ENCODE measurements at places on chromosomes 1 and 21.

- peak; percentile 35 for DNase-seq
These were observed 53.9 kb upstream of the AKT3 start for GRCh38 chr1:243903895-243904294.

DNA sequence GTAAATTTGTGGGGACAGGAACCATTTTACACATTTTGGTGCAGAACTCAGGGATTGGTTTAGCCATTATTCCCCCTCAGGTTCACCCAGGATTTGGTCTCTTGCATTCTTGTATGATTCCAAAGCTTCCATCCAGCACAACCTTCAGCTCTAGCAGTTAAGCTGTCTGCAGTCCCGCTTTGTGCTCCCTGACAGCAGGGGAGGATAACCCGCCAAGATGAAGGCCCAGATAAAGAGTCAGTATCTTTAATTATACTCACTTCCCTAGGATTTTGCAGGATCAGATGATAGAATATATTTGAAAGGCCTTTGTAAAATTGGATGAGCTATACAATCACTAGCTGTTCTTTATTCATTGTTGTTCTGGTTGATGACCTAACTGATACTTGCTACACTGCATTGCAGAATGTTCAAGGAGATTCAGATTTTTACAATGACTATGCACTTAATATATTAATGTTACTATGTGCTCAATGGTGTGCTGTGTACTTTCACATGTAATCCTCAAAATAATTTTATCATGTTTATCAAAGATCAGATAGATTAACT lies 49.8 kb downstream of the SLC16A1 start:
- peak; percentile 13 for DNase-seq

DNA sequence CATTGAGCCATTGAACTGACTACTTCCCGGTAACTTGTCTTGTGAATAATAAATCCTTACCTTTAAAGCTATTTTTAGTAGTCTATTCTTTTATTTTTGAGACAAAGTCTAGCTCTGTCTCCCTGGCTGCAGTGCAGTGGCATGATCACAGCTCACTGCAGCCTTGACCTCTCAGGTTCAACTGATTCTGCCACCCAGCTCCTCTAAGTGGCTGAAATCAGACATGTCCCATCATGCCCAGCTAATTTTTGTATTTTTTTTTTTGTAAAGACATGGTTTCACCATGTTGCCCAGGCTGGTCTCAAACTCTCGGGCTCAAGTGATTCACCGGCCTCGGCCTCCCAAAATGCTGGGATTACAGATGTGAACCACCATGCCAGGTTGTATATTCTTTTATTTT lies 59.3 kb upstream of the PTGS2 start:
- no peak for DNase-seq

- no peak for DNase-seq
These were observed 3.9 kb downstream of the POFUT2 start for GRCh38 chr21:45283611-45284455.

- no peak for DNase-seq
These were observed 8.0 kb upstream of the MEX3A start for GRCh38 chr1:156090138-156090839.

- no peak for DNase-seq
These were observed 3.0 kb upstream of the ADCY10 start for GRCh38 chr1:167916766-167917511.

DNA sequence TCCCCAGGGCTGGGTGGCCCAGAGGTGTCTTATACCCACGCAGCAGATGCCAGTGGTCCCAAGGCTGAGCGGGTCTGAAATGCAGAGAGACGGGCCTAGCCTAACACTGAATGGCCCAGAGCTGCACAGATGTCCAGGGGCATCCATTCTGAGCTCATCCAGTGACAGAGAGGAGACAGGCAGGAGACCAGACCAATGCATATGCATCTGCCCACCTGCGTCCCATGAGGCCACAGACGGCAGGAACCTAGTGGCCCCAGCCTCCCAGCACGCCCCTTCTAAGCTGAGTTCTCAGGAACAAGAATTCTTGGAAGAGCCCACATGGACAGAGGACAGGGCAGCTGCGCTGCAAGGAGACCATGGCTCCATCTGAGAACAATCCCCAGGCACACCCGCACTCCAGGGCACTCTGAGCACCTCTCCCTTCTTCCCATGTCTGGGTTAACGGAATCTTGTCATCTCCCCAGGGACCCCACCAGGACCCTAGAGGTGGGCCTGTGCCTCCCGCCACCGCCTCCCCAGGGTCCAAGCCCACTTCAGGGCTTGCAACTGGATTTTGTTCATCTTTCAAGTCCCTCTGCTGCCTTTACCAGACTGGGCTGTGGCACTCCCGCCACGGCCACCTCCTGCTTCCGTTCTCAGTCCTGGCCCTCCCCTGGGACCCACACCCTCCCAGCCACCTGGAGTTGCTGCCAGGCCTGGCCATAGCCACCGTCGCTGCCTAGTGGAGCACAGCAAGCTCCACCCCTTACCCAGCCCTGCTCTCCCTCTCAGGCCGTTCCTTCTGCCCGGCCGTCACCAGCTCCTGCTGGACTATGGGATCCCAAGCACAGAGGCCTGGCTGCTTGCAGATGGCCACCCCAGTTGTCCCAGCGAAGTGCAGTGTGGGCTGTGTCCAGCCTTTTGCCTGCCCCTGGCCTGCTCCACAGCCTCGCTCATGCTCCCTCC lies 3.3 kb downstream of the WNT3A start:
- no peak for DNase-seq

GRCh38 chr1:9909234-9910046 lies 629 bp downstream of the CTNNBIP1 start:
- no peak for DNase-seq

- no peak for DNase-seq
These were observed 85.0 kb downstream of the TPR start for GRCh38 chr1:186289943-186290545.

DNA sequence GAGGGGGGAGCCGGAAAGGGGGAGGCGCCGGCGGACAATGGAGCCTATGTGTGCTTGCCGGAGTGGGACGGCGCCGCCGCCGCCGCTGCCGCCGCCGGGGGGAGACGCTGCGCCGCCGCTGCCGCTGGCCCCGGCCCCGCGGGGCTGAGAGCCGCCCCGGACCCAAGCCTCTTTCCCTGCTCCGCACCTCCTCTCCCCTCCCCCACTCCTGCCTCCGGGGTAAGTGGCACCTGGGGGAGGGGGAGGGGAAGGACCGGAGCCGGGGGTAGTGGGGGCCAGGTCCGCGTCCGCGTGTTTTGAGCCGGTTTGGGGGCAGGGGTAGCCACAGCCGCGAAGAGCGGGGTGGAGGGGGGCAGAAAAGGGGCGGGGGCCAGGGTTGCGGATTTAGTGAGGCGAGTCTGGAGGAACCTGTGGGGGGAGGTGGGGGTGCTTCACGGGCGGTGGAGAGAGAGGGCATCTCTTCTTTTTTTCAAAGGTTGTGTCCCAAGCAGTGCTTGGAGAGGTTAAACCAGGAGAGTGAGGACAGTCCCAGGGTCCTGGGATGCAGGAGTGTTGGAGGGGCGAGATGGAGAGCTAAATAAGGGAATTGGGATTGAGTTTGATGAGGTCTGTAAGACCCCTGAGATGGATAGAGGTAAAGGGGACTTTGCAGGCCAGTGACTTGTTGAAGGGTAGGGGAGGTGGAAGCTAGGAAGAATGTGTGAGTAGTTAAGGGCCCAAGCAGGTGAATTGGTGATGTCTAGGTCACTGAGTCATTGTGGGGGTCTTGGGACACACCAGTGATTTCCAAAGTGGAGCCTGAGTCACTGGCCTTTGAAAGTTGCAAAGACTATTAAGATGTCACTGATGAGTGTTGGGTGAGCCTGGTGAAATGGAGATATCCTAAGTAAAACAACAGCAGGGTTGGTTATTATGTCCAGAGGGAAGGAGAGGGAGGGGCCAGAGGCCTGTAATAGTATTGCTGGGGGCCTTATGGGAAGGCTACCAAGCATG lies 59.1 kb downstream of the BCL9 start:
- peak; percentile 62 for DNase-seq

DNA sequence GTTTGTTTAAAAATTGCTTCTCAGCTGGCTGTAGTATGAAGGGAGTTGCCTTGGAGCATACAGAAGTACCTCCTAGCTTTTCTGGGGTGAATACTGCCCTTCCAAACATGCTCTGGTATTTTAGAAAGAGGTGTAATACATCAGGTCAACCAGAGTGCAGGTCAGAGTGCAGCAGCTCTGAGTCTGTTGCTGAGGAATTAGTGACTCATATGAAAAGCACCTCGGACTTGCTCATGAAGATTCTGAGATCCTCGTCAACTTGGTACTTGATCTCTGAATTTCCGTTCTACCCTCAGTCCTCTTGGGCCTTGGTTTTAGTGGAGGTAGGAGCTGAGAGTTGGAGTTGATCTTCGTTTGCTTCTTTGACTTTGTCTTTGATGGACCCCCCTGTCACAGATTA lies 67.3 kb downstream of the NOS1AP start:
- peak; percentile 87 for DNase-seq

- DNase-seq: no peak
These were observed 33.5 kb upstream of the TARBP1 start for GRCh38 chr1:234512451-234512861.

- DNase-seq: peak; percentile 87
These were observed 81.2 kb downstream of the TGFB2 start for GRCh38 chr1:218426343-218426657.

DNA sequence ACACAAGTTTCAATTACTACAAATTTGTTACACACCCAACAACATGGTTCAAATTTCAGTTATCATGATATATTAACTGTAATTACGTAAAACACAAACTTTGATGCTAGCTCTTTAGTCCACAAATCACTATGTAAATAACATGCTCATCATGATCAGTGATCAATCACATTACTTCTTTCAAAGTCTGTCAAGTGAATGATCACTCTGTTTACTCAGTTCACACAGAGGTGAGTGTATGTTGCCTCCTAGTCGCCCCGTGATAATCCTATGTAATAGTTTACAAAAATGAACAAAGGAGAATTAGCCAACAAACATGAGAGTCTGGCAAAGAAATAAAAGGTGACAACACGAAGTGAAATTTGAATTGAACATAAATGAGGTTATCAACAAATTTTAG lies 14.3 kb downstream of the EDEM3 start:
- no peak for DNase-seq

DNA sequence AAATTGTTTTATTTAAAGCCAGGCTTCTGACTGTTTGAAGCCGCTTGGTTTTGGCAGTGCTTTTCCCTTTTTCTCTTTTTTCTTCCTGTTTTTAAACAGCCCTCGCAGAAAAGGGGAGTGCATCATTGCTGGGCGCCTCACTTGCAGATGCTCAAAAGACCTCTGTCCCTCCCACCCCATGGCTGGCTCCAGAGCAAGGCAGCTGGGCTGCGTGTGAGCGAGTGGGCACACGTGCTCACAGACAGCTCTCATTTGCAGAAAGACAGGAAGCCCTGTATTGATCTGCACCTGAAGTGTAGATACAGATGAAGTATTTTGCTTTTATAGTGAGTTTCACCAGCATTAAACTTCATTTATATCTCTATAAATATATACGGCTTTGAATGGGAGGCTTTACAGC lies 8.8 kb downstream of the TNR start:
- no peak for DNase-seq

- peak; percentile 61 for DNase-seq
These were observed 54.1 kb downstream of the MRPL37 start for GRCh38 chr1:54254055-54254454.

DNA sequence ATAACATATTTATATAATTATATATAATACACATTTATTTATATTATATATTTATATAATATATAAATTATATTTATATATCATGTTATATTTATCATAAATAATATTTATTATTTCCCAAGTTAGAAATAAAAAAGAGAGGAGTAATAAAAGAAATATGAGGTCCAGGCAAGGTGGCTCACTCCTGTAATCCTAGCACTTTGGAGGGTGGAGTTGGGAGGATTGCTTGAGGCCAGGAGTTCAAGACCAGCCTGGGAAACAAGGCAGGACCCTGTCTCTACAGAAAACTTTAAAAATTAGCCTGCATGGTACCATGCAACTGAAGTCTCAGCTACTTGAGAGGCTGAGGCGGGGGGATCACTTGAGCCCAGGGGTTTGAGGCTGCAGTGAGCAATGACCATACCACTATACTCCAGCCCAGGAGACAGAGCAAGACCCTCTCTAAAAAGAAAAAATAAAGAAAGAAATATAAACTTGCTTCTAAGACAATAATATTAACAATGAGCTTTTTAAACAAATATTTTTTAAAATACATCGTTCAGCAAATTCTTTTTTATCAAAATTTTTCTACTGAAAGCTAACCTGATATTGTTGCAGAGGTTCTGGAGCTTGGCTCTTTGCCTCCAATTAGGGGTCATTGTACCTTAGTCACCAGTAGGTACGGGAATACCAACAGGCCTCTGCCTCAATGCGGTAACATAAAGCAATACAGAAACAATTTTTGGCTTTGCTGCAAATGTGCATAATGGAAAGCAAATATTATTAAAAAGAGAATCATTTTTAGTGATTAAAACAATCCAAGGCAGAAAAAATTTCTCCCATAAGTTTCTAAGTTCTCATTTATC lies 290.0 kb downstream of the SETD4 start:
- DNase-seq: no peak

DNA sequence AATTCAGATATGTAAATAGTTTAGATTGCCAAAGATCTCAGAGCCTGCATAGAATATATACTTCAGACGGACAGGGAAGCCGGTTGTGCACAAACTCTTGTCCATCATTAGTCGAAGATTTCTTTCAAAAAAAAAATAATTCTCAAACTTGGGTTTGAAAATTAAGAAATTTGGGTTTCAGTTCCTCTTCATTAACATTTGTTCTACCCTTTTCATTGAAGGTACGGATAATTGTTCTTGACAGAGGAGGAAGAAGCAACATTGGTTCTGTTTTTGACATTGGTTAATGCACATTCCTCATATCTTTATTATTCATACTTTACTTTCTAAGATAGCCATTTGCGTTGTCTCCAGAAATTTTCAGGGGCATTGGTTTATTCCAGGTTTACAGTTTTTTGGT lies 38.0 kb upstream of the PRMT6 start:
- no peak for DNase-seq

- DNase-seq: peak; percentile 71
These were observed 132.9 kb upstream of the DPYD start for GRCh38 chr1:98053471-98054366.

GRCh38 chr1:156898161-156898566 lies 4.6 kb downstream of the PEAR1 start:
- DNase-seq: peak; percentile 54

DNA sequence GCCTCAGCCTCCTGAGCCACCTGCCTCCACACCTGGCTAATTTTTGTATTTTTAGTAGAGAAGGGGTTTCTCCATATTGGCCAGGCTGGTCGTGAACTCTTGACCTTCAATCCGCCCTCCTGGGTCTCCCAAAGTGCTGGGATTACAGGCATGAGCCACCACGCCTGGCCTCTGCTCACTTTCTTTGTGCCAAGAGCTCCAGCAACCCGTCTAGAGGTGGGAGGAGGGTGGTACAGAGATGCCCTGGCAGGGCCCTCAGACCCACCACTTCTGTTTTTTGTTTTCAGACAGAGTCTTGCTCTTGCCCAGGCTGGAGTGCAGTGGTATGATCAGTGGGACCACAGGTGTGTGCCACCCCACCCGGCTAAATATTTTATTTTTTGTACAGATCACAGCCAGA lies 6.9 kb upstream of the SYNC start:
- DNase-seq: no peak

- no peak for DNase-seq
These were observed 7.8 kb downstream of the AJAP1 start for GRCh38 chr1:4662168-4662567.

- DNase-seq: peak; percentile 55
These were observed 470 bp upstream of the MTMR11 start for GRCh38 chr1:149936992-149937705.

Measured in amniotic epithelial cell (primary cell).